ENCODE measurements at places on chromosomes 12 and 14. TPM values are rescaled to one million over a fixed set of nuclear protein-coding genes. Genes with fewer than 3 reads are reported as not detected.

The ZNF84 gene
- 18.3 TPM for total RNA-seq

The KITLG gene
- total RNA-seq, result 16.7 TPM

The CLEC7A gene
- 10.4 TPM for total RNA-seq

- DNase-seq, result no peak
Observed at GRCh38 chr12:76697849-76698248, 66.1 kb upstream of the ZDHHC17 start.

DNA sequence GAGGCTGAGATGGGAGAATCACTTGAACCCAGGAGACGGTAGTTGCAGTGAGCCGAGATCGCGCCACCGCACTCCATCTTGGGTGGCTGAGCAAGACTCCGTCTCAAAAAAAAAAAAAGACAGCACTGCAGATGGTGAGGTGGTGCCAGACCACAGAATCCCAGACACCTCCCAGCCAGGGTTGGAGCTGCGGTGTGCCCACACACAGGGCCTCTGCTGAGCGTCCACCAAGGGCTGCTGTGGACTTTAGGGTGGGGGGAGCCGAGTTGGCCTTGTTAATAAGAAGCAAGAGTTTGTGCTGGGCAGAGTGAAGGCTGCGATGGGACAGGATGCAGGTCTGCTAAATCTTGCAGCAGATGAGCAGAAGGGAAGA lies 14.2 kb downstream of the KMT5A start:
- DNase-seq, result peak; percentile 21

DNA sequence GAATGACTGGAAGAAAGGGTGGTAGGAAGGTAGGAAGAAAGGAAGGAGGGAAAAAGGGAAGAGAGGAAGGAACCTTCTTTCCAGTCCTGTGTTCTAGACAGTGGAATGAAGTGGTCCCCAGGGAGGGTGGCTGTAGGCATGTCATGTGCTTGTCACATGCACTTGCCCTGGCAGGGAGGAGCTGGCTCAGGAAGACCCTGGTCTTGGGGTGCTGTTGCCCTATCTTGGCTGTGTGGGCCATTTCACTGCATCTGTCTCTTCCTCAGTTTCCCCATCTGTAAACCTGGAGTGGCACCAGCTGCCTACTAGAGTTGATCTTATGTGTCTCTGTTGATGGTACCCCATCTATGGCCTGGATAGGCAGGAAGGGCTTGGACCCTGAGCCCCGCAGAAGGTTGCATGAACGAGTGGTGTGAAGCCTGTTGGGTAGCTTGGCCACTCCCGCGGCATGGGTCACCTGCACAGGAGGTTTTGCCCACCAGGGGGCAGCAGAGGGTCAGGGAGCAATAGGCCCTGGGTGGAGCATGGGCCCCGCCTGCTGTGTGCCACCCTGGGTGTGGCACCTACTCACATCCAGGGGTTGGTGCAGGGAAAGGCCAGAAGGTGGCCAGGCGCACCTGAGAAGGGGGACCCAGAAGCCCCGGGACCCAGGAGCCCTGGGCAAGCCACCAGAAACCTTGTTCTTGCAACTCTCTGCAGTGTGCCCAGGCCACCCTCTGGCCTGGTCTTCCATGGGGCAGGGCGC lies 25.1 kb downstream of the MEG3 start:
- peak; percentile 63 for DNase-seq
